Smooth muscle cell of the brain vasculature (primary cell): ENCODE measurements at places on chromosomes 4 and X.

- DNase-seq: no peak
These were observed 18.2 kb downstream of the ELF4 start for GRCh38 chrX:130091980-130092522.

GRCh38 chrX:5979338-5979737 is 249.3 kb downstream of the NLGN4X start:
- DNase-seq: no peak

DNA sequence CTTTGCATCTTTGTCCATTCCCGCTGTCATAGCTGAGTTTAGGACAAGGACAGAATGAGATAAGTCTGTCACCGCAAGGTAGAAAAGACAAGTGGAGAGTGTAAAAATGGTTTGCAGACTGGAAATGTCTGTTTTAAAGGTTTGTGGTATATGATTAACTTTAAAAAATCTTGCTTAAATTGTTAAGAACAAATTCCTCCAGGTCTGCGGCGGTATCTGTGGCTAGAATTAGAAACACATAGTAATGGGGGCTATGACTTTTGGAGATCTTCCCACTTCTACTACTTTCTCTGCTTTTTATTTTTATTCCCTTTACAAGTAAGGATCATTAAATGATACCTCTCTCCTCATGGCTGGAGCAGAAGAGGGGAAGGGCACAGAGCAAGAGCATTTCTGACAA is 92.2 kb downstream of the MID1IP1 start:
- DNase-seq: no peak

GRCh38 chr4:120209706-120210105 is 143.1 kb upstream of the MAD2L1 start:
- no peak for DNase-seq

DNA sequence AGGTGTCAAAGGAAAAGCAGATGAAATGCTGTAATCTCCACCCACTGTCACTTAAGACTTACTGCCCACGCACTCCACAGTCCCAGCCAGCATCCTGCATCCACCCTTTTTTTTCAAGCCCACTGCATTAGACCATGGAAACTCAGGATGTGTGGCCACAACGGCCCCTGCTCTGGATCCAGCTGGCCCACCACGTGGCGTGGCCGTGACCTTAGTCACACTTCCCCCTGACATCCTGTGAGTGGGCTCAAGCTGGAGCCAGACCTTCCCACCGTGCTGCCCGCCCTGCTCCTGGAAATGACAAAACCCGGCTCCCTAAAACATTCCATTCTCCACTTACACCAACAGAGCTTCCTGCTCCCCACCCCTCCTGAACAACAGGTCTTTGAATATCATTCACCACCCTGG is 588.3 kb upstream of the DIPK2B start:
- DNase-seq: no peak

DNA sequence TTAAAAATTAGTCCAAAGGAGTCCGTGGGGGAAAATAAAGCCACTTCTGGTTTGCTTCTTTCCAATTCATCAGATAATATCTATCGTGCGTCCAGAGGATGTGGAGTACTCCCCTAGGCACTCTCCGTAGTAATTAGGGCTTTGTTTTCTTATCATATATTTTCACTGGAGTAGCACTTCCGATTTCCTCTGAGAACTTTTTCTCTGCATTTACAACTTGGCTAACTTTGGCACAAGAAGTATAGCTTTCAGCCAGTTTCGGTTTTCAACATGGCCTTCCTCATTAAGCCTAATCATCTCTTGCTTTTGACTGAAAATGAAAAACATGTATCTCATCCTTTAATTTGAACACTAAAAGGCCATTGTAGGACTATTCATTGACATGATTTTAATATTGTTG is 80.5 kb downstream of the CASP3 start:
- no peak for DNase-seq

- no peak for DNase-seq
These were observed 95.2 kb upstream of the KLF3 start for GRCh38 chr4:38568768-38569167.

GRCh38 chr4:66769441-66769840 is 775.9 kb downstream of the CENPC start:
- DNase-seq: no peak

DNA sequence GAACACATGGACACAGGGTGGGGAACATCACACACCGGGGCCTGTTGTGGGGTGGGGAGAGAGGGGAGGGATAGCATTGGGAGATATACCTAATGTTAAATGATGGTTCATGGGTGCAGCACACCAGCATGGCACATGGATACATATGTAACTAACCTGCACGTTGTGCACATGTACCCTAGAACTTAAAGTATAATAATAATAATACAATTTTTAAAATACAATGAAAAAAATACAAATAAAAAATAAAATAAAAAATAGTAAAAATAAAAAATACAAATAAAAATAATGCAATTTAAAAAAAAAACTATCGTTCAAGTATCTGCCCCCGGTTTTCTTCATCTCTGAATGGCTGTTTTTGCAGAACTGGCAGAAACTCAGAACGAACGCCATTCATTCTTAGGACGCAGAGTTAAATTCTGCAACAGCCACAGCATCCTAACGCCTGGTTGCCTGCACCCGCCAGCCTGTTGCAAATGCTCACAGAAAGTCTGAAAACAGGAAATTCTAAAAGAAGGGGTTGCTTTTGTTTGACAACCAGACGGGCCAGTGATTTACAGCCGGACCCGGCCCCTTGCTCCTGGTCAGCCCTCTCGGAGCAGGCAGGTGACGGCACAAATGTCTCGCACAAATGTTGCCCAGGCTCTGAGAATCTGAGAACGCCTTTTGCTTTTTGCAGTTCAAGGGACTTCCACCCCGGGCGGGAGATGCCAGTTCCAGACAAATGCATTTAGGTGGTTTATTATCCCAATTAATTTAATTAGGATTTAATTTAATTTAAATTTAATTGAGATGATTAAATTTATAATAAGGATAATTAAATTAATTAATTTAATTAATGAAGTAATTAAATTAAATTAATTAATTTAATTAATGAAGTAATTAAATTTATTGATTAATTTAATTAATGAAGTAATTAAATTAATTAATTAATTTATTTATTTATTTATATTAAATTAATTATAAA is 47.8 kb downstream of the CRLF2 start:
- DNase-seq: no peak

DNA sequence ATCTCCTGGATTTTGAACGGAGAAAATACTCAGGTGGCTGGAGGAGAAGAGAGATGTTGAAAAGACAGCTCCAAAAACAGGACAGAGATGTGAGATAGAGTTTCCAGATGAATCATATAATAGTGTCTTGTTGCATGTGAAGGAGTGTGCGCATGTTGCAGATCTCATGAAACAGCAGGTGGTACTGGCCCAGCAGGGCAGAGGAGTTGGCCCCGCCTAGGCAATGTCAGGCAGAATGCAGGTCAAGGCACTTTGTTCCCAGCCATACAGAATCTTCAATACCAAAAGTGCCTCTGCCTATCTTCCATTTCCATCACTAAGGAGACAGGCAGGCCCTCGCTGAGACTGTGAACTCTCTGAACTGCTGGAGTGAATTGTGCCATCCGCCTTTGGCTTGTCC is 63.9 kb upstream of the FAT1 start:
- DNase-seq: no peak

GRCh38 chr4:181508601-181509000 is 734.6 kb upstream of the TENM3 start:
- no peak for DNase-seq

GRCh38 chr4:25007598-25007997 is 23.1 kb downstream of the LGI2 start:
- no peak for DNase-seq

- DNase-seq: no peak
These were observed 404.2 kb downstream of the MID1IP1 start for GRCh38 chrX:39205467-39205866.

DNA sequence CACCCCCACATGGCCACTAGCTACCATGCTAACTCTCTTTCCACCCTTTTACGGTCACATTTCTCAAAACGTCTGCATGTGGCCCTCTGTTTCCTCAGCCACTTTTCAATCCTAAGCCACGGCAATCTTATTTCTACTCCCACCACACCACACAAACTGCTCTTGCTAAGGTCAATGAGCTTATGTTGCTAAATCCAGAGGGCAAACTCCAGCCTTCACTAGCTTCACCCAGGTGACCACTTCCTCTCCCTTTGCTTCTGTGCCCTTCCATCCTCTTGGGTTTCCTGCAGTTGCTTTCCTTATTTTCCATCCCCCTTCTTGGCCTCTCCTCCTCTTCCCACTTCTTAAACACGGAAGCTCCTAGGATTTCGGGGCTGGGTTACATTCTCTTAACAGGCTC is 16.5 kb downstream of the CETN2 start:
- no peak for DNase-seq

DNA sequence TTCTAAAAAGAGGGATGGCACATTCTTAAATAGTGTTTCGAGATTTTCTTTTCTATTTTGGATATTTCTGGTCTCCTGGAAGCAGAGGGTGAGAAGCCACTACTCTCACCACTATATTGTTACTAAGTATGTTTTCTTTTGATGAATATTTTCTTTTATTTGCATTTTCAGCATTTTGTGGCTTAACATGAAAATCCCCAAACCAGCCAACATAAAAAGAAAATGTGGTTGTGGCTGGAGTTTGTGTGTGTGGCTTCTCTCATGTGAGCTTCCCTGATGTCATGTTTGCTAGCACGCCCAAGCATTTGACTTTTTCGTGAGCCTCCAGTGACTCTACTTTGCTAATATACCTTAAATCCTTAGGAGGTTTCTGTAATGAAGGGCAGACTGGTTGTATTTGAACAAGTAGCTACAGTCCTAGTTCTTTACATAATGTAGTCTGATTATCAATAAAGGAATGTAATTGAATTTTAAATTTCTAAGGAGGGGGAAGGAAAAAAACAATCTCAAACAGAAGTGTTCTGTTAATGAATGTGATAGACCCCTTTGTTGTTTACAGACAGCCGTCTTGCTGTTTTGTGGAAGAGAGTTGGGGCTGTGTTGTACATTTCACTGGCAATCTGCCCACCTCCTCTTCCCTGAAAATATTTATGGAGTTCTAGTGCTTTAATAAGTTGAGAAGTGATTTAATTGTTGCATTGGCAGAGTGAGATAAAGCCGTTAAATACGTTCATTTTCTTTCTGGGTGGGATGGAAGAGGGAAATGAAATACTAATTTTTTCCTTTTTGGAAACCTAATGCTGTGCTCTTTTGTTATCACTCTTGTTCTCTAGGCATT is 114.6 kb downstream of the ARHGAP10 start:
- DNase-seq: no peak

DNA sequence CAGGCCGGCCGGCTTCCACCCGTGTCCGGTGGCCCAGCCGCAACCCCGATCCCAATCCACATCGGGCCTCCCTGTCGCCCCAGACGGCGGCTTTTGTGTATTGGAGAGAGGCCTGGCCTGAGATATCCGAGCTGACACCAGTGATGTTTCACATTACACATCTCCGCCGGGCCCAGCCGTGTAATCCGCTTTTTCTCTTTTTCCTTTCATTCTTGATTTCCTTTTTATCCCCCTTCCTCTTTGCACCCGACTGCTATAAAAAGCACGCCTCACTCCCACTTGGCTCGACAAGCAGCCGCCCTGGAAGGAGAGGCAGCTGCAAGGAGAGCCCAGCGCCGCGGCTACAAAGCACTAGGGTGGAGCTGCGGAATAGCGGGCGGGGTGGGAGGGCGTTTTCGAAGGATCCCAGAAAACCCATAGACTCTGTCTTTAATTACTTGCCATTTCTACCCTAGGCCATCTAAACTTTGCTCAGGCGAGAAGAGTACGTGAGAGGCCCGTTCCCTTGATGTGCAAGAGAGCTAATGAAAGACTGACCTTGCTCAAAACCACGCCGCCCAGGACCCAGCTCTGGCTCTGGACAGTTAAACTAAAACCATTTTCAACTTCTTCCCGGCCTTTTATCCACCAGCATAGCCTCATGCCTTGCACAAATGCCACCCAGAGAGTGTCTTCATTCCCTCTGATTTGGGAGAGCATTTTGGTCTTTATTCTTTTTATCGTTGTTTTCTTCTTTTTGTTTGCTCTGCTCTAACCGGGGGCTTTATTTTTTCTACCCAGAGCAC is 3.2 kb downstream of the PITX2 start:
- no peak for DNase-seq

- DNase-seq: no peak
These were observed 284.4 kb downstream of the ARHGAP24 start for GRCh38 chr4:85759388-85759787.

DNA sequence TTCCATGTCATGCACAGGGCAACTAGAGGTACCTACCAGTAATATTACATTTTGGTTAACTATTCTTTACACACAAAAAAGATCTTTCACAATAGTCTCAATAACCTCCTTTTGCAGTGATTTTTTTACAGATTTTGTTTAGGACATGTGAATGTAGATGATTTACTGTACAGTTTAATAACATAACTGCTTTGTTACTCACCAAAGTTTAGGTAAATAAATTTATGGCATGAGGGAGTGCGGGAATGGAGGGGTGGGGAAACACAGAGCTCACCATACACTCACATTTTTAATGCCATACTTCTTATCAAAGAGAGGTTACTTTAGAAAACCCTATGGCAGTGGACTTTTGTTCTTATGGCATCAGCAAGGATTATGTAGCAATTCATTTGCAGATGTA is 93.1 kb upstream of the TEX13A start:
- no peak for DNase-seq

DNA sequence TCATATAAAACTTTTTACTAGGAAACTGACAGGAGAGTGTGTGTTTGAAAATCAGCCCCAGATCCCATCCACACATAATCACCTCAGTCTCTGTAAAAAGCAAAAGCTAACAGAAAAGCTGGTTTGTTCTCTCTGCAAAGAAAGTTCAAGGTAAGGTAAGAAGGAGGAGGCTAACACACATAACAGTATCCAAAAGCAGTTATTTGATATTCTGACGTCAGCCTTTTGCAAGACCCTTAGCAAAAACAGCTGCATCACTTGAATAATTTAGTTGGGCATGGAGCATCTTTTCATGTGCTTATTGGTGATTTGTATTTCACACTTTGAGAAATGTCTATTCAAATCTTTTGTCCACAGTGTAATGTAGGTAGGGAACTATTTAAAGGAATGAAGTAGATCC is 5.5 kb downstream of the TCEAL9 start:
- no peak for DNase-seq

DNA sequence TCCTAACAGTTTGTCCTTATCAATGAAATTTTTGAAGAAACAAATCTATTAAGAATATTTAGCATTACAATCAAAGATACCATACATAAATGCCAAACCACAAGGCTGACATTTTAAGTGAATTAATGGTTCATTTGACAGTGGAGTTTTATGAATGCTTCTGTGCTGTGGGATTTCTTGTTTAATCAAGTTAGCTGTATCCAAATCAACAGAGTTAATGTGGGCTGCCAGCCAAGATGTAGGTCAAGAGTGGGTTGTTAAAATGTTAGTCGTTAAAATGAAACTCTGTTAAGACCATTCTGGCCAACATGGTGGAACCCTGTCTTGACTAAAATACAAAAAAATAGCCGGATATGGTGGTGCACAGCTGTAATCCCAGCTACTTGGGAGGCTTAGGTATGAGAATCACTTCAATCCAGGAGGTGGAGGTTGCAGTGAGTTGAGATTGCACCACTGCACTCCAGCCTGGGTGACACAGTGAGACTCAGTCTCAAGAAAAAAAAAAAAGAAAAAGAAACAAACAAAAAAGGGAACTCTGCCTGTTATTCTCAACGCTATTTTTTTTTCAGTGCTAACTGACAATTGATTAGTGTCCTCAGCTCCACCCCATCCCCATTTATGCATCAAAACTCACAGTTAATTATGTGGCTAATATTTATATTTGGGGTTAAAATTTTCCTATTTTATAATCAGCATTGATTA is 20.2 kb downstream of the GPAT3 start:
- no peak for DNase-seq
